B cell (primary cell): ENCODE measurements at places on chromosomes 6 and 20.

DNA sequence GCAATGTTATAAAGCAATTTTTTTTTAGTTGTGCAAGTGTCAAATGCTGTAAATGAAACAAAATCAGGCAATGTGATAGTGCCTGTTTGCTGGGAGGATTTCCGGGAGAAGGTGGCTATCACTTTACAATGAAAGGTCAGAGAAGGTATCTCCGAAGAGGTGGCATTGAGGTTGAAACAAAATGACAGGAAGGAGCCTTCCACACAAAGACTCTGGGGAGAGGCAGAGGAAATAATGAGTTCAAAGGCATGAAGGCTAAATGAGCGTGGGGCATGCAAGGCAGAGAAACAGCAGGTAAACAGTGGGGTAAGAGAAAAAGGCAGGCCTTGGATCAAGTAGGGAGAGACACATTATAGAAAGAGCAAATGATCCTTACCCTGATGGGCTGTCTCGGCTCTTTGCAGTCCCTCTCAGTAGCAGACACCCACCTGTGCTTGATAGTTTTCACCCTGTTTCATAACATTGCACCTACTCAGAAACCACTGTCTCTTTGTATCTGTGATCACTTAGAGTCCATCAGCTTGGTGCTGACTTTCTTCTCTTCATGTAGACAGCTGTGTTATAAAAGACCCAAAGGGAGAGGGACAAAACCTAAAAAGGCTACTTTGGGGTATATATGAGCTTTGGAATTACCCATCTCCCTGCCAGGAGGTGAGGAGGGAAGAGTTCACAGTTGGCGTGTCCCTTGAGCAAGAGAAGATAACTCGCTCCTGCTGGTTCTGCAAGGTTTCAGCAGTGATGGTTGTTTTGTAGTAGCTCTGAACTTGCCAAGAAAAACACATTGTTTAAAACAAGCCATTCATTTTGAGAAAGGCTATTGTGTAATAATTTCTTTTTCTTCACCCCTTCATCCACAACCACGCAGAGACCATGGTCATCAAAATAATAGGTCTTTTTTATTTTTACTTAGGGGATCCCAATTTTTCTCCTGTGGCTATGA is 22.3 kb downstream of the NRN1 start:
- no peaks in the 10 kb centered on the region for H3K4me1 ChIP-seq
- DNase-seq = no peak
- H3K4me3 ChIP-seq = no peak overlapping the region
- H3K27ac ChIP-seq = no peak overlapping the region

GRCh38 chr6:153090241-153090930 is 40.7 kb downstream of the RGS17 start:
- no peak overlapping the region for H3K27ac ChIP-seq
- DNase-seq = no peak

GRCh38 chr20:47551841-47552240 is 50.2 kb downstream of the NCOA3 start:
- no peaks in the 10 kb centered on the region for H3K27me3 ChIP-seq
- H3K4me1 ChIP-seq = peaks cover 10% of the 10 kb centered on the region
- no peak for DNase-seq

GRCh38 chr20:17904027-17904426 is 64.6 kb downstream of the SNX5 start:
- no peak overlapping the region for H3K27ac ChIP-seq
- no peak overlapping the region for H3K4me3 ChIP-seq
- peaks cover 34% of the 10 kb centered on the region for H3K4me1 ChIP-seq
- peaks cover 3% of the 10 kb centered on the region for H3K27me3 ChIP-seq
- DNase-seq = no peak
- no peaks in the 10 kb centered on the region for H3K36me3 ChIP-seq

- H3K36me3 ChIP-seq = peaks cover 20% of the 10 kb centered on the region
- H3K4me3 ChIP-seq = no peak overlapping the region
- H3K4me1 ChIP-seq = no peaks in the 10 kb centered on the region
Measured at GRCh38 chr20:38551056-38551626, 29.9 kb upstream of the ADIG start.
